Activated naive CD8-positive, alpha-beta T cell treated with anti-CD3 and anti-CD28 coated beads, Interleukin-2, amount 50 U/mL, for 16 hours (primary cell): ENCODE measurements at places on chromosomes 11 and 22.

DNA sequence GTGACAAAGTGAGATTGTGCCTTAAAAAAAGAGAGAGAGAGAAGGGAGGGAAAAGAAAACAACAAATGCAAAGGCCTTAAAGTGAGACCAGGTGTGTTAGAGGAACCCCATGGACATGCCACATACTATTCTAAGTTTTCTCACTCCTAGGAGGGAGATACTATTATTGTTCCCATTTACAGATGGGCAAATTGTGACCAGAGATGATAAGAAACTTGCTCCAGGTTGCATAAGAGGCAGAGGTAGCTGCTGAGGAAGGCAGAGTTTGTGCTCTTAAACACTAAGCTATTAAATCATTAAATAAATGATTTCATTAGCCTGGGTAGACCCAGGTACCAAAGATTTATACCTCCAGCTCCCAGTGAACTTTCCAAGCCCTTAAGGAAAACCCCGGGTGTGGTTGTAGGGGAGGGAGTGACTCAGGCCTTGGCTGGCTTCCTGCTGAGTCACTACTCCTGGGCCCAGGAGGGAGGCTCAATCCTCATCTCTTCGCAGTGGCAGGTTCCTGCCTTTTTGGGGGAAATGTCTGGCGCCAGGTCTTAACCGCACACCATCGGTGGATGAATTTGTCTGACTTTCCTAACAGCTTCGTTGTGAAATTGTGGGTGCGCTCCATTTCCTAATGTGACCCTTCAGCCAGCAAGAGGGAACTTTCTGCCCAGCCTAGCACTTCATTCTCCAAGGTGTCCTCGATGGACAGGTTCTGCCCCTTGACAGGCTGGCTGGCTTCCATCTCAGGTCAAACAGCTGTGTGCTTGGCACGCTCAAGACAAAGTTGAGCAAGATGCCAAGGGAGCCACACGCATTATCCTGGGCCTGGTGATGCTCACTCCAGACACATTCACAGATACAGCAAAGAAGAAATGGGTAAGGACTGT lies 33.4 kb upstream of the PTPRJ start:
- DNase-seq, result no peak

GRCh38 chr11:64855596-64856304 lies 11.3 kb upstream of the CDC42BPG start:
- DNase-seq, result no peak

DNA sequence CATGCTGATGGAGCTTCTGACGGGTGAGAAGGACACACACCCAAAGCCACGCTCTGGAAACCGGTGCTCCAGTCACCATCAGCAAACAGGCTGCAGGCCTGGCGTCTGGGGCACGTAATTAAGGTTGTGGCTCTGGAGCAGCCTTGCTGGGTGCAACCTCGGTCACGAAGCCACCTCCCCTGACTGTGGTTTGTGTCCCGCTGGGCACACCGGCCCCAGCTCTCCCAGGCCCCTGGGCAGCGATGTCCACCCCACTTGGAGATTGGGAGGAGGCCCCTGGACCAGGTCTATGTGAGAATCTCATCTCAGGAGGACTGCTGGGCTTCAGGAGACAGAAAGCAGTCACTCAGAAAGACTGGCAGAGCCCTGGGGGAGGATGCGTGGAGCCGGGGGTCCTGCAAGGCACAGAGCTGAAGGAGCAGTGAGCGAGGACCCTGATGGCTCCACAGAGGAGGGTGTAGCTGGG lies 631.6 kb downstream of the BRD1 start:
- no peak for DNase-seq

DNA sequence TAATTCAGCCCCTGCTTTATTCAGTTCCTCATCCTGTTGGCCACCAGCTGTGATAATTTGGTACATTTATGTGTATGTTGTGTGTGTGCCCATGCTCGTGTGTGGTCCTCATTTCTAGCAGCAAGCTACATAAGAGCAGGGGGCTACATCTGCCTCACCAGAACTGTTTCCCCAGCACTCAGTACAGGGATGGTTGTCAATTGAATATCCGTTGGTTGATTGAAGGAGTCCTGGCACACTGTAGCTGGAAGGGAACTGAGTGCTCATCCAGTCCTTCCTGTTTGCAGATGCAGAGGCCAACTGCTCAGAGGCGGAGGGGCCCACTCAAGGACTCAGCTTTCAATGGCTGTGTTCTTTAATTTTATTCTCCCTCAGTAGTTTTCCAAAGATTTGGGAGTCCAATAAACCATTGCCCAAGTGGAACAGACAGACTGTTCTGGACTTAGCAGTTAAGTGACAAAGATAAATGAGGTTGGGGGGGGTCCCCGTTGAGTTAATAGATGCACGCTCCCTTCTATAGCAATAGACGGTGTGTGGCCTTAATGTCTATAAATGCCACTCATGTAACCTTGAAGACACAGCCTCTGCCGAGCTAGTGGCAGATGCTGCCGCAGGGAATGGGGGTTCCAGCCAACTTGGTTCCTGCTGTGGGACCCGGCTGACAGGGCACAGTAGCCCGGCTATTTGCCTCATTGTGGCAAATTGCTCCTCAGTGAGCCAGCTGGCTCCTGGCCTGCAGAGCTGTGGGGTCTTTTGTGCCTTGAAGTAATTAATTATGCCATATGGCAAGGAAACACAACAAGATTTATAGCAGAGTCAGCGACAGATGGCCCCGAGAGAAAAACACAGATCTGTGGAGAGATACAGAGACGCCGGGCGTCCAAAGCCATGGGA lies 71.4 kb upstream of the GRK3 start:
- DNase-seq, result no peak

GRCh38 chr11:19290356-19290755 lies 49.6 kb upstream of the E2F8 start:
- no peak for DNase-seq

DNA sequence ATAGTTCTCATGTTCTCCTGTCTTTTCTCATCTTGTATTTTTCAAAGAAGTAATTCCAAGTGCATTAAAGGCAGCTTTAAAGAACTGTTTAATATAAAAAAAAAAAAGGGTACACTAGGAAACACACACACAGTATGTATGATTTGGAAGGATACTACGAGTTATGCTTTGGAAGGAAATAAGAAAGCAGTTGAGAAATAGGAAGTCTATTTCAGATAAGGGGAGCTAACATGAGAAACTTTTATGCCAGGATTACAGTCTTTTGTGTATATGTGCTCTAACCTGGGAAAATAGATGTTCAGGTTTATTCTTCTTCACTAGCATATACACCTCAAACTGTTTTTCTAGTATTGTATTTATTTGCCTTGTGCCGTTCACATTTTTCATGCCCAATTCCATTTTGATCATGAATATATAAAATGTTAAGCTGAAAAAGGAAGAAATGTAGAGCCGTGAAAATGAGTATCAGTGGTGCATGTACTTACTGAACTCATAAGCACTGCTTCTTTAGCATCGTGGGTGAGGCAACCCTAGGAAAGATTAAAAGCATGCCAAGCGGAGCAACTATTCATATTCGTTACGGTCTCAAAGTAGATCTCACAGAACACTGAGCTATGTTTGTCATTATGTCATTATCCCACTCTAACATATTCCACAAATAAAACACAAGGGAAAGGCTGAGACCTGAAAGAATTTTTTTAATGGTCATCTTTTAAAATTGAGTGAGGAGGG lies 59.6 kb downstream of the GUCY1A2 start:
- DNase-seq, result no peak

GRCh38 chr22:48806227-48806781 lies 1021.4 kb downstream of the BRD1 start:
- DNase-seq, result no peak

DNA sequence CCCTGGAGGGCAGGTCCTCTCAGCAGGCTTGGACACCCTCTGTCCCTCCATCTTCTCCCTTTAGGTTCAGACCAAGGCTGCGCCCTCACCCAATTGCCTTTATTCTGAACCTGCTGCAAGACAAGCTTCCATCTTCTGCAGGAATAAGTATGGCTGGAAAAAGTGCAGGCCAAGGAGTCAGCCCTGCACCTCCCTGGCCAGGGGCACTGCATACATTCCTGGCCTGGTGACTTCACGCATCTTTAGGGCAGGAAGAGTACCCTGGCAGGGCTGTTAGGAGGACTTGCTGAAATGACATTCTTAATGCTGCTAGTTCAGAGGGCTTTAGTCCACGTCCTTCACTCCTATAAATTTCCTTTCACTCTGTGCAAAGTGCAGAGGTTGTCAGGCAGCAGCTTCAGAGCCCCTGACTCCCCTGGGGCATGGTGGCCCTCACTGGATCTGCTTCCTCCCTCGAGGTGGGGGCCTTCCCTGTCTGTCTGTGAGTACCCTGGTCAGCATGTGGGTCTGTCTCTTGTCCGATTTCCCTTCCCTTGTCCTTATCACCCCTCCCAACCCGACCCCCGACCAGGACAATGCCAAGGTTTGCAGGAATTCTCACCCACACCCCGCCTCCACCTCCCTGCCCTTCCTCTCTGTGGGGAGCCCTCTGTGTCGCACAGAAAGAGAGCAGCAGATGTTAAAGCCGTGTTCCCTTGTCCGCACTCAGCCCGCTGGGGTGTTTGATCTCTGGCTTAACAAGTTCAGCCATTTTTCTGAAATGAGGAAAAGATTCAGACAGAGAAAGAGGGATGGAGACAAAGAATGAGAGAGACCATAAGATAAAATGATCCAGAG lies 124.5 kb upstream of the SYT13 start:
- DNase-seq, result no peak
